ENCODE measurements at places on chromosomes 1 and 21.

DNA sequence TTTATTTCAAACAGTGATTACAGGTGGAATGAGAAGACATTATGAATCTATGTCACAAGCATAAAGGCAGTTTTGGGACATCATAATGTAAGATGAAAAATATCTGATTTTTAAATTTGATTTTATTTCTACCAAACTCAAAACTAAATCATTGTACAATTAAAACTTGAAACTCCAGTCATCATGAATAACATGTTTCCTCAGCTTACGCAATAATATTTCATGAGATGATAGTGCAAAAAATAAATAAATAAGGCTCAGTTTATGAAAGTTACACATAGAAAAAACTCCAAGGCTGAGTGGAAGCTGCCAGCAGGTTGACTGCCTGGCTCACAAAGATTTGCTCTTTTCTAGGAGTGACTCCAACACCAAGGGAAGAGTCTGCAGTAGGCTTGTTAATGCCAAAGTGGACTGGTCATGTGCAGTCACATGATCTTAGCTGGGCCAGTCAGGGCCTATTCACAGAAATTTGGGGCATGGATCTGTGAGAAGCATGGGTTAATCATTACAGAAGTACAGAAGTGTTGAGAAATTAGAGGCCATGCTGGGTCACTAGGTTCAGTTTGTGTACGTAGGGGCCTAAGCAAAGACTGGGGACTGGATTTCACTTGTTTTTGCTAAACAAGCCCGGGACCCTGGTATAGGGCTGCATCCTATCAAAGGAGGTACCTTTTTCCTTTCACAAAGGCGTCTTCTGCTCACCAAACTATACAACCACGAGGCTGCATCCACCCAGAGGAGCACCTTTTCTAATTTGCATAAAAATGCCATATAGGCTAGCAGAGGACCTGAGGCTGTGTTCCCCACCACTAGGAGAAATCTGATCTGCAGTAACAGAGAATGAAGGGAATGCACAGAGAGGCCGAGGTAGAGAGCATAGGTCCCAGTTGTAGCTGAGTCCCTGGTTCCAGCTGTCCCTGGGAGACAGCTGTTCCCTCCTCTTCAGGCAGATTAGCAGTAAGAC, 4.9 kb upstream of the ABCA4 start:
- no peak for DNase-seq

GRCh38 chr1:209672705-209673630, 2.2 kb upstream of the G0S2 start:
- DNase-seq: no peak

DNA sequence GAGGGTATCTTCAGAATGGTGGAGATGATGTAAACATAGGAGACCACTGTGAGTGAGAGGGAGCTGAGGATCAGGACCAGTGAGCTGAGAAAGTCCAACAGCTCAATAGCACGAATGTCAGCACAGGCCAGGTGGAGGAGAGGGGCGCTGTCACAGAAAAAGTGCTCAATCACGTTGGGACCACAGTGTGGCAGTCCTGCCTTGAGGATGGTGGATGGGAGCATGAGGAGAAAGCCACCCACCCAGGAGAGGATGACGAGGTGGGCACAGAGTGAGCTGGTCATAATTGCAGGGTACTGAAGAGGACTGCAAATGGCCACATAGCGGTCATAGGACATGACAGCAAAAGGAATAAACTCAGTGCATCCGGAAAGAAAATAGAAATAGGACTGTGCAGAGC, 8.1 kb downstream of the OR11L1 start:
- DNase-seq: no peak

- peak; percentile 27 for DNase-seq
These were observed 78.4 kb upstream of the SLC45A1 start for GRCh38 chr1:8239306-8240023.

DNA sequence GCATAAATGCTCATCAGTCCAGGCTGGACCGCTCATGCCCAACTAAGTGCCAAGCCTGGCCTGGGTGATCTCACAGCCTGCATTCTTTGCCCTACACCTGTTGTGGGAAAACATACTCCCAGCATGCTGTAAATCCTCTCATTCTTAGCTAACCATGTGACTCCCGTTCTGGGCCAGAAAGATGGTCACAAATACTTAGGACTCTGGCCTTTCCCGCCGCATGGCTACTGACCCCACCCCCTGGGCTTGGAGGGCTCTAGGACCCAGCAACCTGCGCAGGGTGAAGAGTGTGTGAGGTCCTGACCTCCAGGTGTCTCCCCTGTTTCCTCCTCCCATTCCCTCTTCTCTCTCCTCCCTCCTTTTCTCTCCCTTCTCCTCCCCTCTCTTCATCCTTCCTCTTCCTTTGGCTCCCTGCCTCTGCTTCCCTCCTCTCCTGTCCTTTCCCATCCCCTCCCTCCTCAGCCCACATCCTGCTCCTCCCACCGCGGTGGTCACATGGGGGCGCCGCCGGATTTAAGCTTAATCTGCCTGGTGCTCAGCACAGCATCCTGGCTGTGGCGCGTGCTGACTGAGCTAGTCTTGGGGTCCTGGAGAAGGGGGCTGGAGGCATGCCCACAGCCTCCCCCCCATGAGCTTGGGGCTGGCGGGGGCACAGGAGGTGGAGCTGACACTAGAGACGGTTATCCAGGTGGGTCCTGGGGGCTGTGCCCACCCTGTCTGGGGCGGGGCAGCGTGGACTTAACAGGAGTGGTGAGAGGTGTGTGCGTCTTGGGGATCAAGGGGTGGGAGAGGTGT, at the start of gene CROCC:
Gene CROCC, plus strand, starts transcription at position 541 of the 795 bp plus-strand sequence. Its CDS starts 88 bp downstream, at position 629.
- DNase-seq: peak; percentile 59

DNA sequence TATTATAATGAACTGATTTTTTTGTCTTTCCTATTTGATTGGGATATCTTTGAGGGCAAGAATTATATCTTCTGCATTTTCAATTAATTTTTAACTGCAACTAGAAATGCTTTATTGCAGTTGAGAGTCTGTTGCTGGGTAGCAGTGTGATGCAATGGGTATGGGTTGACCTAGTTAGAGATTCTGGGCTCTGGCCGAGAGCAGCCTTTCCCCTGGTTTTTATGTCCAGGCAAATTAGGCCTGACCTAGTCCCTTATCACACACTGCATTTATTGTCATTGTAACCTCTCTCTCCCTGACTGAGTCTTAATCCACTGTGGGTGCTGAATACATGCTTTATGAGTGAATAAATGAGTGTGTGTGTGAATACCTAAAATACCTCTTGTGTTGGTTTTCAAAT, 206.4 kb upstream of the PTGFR start:
- no peak for DNase-seq
